ENCODE measurements at places on chromosomes 6 and 20.

DNA sequence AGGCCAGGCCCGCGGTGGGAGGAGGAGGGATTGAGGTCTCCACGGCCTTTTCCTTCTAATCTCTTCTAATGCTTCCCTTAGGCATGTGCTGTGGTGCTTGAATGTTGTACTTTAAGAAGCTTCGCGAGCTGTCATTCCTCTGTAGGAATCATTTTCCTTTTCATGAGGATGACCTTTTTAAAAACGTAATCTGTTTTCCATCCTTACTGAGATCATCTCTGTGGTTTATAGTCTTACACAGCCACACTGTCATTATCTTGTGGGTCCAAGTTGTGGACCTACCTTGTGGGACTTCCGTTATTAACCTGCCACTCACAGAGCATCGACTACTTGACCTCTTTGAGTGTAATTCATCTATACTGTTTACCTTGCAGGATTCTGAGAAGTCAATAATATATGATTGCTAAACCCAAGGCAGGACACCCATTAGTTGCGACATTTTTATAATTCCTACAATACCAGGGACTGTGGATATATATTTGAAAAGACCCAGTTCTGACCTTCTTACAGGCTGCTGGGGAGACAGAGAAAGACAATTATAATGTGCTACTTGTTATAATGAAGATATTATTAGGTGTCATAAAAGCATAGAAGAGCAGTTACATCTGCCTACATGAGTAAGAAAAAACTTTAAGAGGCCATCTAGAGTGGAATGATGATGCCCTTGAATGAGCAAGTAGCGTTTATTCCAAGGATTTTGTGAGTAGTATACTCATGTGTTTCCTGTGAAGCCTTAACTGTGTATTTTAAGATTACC, 842 bp downstream of the SLC25A27 start:
- no peak for DNase-seq

DNA sequence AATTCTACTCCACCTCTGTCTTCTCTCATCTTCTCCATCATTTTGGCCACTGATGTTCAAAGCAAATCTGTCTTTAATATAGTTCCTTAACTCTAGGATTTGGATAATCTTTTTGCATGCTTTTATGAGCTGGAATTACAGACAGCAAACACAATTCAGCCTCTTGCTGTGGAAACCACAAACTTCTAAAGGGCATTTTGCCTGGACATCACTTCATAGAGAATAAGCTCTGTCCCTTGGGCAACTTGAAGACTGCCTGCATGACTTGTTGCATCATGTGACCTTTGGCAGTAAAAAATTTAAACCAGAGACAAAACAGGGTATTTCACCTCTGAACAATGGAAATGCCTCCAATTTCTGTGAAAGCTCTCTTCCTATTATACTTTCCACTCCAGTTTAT, 74.1 kb upstream of the HDDC2 start:
- no peak for DNase-seq

GRCh38 chr6:47292944-47293343, 16.8 kb downstream of the TNFRSF21 start:
- no peak for DNase-seq

- no peak for DNase-seq
Observed at GRCh38 chr20:62337558-62338293, 29.4 kb downstream of the LAMA5 start.
